ENCODE measurements at places on chromosomes 4 and X. TPM values are rescaled to one million over a fixed set of nuclear protein-coding genes. Genes with fewer than 3 reads are reported as not detected.

Gene TMEM35A
- polyA plus RNA-seq: 57.0 TPM

Gene AGTR2
- 56.2 TPM for polyA plus RNA-seq

Gene PRDM5
- polyA plus RNA-seq: 11.8 TPM

Gene SOX3
- polyA plus RNA-seq: not detected

Gene CXorf49
- not detected for polyA plus RNA-seq

Gene GPR119
- not detected for polyA plus RNA-seq

Gene BMP3
- 1.0 TPM for polyA plus RNA-seq

Gene CXCL3
- not detected for polyA plus RNA-seq

Gene UGT2B17
- polyA plus RNA-seq: not detected

Gene RUFY3
- polyA plus RNA-seq: 153 TPM

Gene TCEAL5
- polyA plus RNA-seq: 28.3 TPM

Gene CFAP99
- polyA plus RNA-seq: 0.32 TPM

Gene SPRY1
- 6.2 TPM for polyA plus RNA-seq

Gene SRPX2
- not detected for polyA plus RNA-seq

Gene RNF212
- 0.39 TPM for polyA plus RNA-seq

Gene ZCCHC4
- polyA plus RNA-seq: 4.3 TPM

Gene VCX
- not detected for polyA plus RNA-seq

Gene ETDA
- not detected for polyA plus RNA-seq

Gene ZIC3
- polyA plus RNA-seq: 1.7 TPM

Gene ZMAT1
- polyA plus RNA-seq: 17.6 TPM

Gene SATL1
- polyA plus RNA-seq: 1.2 TPM

Gene MAGEA4
- polyA plus RNA-seq: not detected

Gene DCAF12L2
- polyA plus RNA-seq: not detected

Gene GCNA
- polyA plus RNA-seq: 3.3 TPM

Gene EPHA5
- 118 TPM for polyA plus RNA-seq

Gene SCML2
- polyA plus RNA-seq: 2.6 TPM

Gene FAM47A
- not detected for polyA plus RNA-seq

Gene FREM3
- 0.32 TPM for polyA plus RNA-seq

Gene AFM
- not detected for polyA plus RNA-seq

Gene GAB1
- polyA plus RNA-seq: 2.8 TPM

Gene MAGED4B
- polyA plus RNA-seq: 4.9 TPM

Gene TNMD
- not detected for polyA plus RNA-seq

Gene ERAS
- polyA plus RNA-seq: not detected

Gene TAF7L
- polyA plus RNA-seq: 0.18 TPM
